ENCODE measurements at places on chromosomes 5 and 9.

GRCh38 chr5:160960592-160960991, 108.6 kb upstream of the ATP10B start:
- no peak for DNase-seq

- no peak for DNase-seq
Observed at GRCh38 chr5:176765687-176766086, 44.7 kb upstream of the UNC5A start.

DNA sequence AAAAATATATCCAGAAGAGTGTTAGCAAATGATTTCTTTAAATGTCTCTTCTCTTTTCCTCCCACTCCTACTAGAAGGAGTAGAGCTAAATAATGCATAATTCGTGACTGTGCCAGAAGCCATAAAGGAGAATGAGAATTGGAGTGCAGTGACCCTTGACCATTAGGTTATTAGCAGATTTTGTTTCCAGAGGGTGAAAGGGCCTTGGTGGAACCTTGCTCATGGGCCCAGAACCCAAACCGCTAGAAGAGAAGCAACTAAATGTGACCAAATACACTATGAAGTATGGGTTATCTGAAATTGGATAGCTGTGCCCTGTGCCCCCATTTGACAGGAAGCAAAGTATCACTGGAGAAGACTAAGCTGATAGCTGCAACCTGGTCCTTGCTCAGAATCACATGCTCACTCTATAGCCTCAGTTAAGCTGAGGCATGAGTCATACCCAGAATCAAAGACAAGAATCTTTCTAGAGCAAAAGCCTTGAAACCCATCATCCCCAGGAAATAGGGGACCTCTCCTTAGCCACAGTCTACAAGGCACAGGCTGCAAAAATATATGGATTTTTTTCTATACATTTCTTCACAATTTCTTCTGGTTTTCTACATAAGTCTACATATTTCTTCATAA, 36.3 kb downstream of the CAPSL start:
- peak; percentile 58 for DNase-seq

DNA sequence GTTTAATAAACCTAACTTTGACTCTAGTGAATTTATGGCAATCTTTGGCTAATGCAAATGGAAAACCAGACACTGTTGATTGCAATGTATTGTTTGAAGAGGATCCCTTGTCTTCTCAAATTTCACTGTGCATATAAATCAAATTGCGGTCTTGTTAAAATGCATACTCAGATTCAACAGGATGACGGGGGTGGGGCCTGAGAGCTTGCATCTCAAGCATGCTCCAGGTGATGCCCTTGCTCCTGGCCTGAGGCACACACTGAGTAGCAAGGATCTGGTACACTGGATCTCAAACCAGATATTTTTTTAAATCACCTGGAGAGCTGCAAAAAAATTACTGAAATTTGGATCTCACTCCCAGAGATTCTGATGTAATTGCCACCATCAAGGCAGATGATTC, 463.7 kb downstream of the DNAH5 start:
- no peak for DNase-seq

- no peak for DNase-seq
Observed at GRCh38 chr5:74850789-74851425, 15.3 kb downstream of the FAM169A start.

DNA sequence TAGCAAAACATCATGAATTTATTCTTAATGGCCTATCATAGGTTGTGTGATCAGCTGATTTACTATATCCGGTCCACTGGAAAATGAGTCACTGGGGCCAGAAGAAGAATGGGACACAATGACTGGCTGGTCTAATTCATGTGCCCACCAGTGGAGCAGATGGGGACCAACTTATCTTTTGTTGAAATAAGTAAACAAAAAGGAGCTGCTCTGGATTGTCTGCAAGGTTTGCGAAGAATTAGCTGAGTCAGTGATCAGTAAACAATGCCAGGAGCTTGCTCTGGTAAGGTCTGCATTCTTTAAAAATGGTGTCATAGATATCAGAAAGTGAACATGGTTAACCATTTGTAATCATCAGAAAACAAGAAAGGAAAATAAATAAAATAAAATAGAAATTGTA, 128.0 kb downstream of the RASEF start:
- DNase-seq: no peak

GRCh38 chr9:16485575-16486321, 384.7 kb downstream of the BNC2 start:
- DNase-seq: no peak

GRCh38 chr5:83306572-83307241, 164.8 kb upstream of the VCAN start:
- no peak for DNase-seq

DNA sequence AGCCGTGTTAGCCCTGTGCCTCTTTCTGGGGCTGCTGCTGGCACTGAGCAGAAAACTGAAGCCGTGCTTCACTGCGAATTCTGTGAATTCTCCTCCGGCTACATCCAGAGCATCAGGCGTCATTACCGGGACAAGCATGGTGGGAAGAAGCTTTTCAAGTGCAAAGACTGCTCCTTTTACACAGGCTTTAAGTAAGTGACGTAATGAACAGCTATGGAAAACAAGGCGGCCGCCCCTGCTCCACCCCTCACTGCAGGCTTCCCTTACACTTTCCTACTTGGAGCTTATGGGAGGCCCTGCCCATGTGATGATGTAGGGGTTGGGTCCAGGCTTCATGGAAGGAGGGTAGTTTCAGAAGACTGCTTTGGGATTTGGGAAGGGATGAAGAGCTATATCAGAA, 109.1 kb downstream of the ZNF462 start:
- DNase-seq: no peak

GRCh38 chr5:107542831-107543231, 127.9 kb downstream of the EFNA5 start:
- DNase-seq: no peak

- no peak for DNase-seq
Observed at GRCh38 chr9:135330307-135330631, 149.3 kb upstream of the PPP1R26 start.

GRCh38 chr5:148898413-148899075, 72.1 kb downstream of the ADRB2 start:
- no peak for DNase-seq

DNA sequence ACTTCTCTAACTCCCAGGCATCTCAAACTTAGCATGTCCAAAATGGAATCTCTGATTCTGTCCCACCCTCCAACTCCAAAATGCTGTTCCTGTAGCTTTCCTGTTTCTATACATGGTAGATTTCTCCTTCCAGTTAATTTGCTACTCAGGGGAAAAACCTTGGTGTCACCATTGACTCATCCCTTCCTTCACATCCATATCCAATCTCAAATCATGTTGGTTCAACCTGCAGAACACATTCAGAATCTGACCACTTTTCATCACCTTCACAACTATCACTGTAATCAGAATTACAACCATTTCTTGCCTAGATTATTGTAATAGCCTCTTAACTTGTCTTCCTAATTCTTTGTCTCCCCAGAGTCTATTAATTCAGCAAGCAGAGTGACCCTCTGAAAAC, 10.8 kb downstream of the RIOK2 start:
- DNase-seq: no peak

- DNase-seq: no peak
Observed at GRCh38 chr5:66795682-66796081, 199.5 kb downstream of the MAST4 start.

GRCh38 chr5:17999858-18000257, 365.6 kb downstream of the TAF11L14 start:
- DNase-seq: no peak

DNA sequence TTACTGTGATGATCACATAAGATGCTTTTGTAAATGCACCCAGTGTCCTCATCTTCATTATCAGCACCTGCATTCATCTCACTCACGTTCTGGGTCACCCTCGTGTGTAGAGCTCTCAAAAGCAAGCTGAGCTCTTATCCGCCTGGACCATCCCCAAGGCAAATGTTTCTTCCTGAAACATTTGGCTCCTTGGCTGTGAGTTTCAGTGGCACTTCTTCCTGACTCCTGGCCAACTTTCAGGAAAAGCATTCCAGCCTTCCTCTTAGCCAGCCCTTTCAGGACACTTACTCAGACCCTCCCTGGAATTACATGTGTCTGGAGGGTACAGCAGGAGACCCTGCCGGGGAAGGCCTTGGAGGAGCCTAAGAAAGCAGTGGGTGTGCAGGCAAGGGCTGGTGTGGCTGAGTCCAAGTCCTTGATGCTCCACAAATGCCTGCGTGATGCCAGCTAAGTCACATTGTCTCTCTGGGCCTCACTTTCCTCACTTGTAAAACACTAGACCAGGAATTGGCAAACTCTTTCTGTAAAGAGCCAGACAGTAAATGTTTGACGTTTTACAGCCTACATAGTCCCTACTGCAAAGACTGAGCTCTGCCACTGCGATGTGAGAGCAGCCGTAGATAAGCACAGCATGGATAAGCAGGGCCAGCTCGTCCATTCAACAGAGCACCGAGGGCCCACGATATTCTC, 72.1 kb downstream of the PDE6A start:
- DNase-seq: no peak

DNA sequence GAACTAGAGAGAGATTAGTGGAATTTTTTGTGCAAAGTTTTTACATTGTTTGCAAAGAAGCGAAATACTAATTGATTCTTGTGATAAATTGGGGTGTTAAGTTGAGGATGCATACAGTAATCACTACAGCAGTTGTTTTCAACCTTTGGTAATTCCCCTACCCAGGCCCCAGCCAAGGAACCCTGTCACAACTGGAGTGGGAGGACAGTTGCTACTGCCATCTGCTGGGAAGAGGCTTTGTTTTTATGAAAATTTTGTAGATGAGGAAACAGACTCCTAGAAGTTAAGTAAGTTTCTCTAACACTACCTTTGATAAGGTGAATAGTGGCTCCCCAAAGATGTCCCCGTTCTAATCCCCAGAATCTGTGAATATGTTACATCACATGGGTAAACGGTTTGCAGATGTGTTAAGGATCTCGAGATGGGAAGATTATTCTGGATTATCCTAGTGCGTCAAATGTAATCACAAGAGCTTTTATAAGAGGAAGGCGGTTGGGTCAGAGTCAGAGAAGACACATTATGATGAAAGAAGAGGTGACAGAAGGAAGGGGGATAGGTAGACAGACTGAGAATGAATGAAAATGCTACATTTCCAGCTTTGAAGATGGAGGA, 34.0 kb upstream of the PPP1R2B start:
- peak; percentile 56 for DNase-seq

GRCh38 chr5:110757118-110757729, 18.4 kb downstream of the SLC25A46 start:
- DNase-seq: peak; percentile 28

DNA sequence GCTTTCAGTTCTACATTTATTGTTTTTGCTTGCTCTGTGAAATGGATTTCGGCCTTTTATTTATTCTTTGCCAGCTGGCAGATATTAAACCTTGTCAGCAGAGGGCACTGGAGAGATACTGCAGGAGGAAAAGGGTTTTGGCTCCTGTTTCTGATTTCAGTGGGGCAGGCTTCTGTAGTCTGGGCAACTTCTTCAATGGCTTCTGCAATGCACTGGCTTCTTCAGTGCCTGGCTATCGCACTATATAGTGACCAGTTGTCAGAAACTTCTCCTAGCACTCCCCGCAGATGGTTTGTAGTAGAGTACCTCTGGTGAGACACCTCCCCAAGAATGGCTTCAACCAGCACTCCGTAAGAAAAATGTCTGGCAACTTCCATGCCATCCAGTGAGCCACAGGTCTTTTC, 3.2 kb upstream of the NFX1 start:
- DNase-seq: peak; percentile 72

DNA sequence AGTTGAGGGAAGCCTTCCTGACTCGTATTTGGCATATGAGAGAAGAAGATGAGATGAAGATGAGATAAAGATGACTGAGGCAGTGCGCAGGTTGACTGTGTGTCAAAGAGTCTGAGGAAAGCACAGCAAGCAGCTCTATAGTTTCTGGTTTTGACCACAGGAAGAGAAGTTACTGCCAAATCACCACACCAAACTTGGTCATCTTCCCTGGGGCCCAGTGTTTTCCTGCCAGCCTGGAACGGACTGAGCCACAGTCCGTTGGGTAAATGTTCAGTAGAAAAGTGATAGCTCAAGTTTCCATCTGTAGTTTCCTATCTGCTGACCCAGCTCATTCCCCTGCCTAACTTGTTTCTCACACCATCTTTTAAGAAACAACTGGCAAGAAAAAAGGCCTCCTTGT, 80.7 kb upstream of the ADAMTS19 start:
- no peak for DNase-seq

- no peak for DNase-seq
Observed at GRCh38 chr9:126633881-126634558, 20.3 kb downstream of the LMX1B start.

GRCh38 chr5:94197970-94198369, 420.4 kb downstream of the KIAA0825 start:
- no peak for DNase-seq

DNA sequence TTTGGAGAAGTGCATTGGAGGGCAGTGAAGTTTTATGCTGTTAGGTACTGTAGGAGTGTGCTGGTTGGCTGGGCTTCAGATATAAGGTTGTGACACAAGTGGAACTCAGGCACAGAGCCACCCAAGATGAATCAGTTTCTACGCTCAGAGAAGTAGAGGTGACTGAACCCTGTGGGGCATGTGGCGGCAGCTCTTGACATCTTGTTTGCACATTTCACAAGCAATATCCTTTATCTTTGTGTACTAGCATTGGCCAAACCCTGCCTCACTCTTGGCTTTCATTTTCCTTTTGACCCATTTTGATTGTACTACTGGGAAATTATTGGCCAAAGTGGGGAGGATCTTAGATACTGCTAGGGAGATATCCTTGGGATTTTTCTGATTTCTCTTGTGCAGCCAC, 110.0 kb downstream of the PSAT1 start:
- DNase-seq: no peak

- no peak for DNase-seq
Observed at GRCh38 chr5:125113328-125113727, 366.9 kb upstream of the ZNF608 start.

DNA sequence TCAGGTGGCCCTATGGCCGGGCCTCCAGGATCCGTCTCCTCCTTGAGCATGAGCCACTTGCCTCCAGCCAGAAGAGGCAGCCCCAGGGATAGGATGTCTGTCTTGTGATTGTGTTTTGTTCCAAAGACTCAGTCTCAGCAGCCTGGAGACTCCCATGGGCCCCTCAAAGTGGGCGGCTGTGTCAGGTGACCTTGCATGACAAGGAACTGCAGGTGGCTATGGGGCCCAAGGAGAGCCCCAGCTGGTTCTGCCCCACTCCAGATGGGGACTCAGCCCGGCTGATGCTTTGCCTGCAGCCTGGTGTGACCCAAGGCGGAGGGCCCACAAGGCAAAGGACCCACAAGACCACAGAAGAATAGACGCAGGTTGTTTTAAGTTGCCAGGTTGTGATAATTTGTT, 284.3 kb upstream of the IRX4 start:
- DNase-seq: no peak

DNA sequence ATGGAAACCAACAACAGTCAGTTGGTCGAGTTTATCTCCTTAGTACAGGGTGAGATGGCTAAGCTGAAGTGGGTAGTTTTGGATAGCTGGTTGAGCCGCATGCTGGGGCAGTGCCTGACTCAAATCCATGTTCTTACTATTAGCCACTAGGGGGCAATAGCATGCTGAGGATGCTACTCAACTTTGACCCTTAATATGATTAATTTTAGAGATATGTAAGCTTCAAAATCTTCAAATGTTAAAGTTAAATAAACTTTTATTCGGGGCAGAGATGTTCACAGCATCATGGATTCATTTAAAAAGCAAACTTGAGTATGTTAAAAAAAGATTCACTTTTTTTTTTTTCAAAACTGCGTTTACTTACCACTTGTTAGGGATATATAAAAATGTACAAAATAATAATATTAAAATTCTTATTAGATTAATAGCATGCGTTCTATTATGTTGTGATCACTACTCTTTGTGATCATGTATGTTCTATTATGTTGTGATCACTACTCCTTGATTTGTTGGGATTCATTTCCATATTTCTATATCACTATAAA, 57.0 kb downstream of the C9orf153 start:
- peak; percentile 30 for DNase-seq

Measured in activated naive CD4-positive, alpha-beta T cell treated with anti-CD3 and anti-CD28 coated beads, Interleukin-2, amount 10 ng/mL, durations not matched to agents 7 days and 5 days (primary cell).